Aorta (tissue), 5 donors: ENCODE measurements at places on chromosomes 16 and 17. TPM values are rescaled to one million over a fixed set of nuclear protein-coding genes. Genes with fewer than 3 reads are reported as not detected.

DNA sequence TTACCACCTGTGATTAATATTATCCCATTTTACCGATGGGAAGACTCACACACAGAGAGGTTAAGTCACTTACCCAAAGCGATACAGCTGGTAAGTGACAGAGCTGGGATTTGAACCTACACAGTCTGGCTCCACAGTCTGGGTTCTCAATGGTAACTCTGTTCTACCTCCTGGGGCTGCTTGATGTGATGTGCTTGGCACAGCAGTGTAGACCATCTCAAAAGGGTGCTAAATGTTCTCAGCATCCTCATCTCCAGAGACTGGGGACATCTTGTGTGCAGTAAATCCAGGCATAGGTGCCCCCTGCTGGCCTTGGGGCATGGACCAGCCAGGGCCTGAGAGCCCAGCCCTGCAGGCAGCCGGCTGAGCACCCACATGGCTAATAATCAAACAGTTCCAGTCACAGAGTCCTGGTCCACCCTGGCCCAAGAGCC, 15.4 kb upstream of the KATNB1 start:
- no peak for DNase-seq

- DNase-seq: no peak
Observed at GRCh38 chr17:55294042-55294751, 29.4 kb downstream of the HLF start.

- no peak for DNase-seq
Observed at GRCh38 chr16:85573045-85573695, 40.0 kb upstream of the GSE1 start.

- DNase-seq: no peak
Observed at GRCh38 chr17:80766290-80766855, 221.7 kb downstream of the RPTOR start.

Gene KCTD19
- not detected for polyA plus RNA-seq

DNA sequence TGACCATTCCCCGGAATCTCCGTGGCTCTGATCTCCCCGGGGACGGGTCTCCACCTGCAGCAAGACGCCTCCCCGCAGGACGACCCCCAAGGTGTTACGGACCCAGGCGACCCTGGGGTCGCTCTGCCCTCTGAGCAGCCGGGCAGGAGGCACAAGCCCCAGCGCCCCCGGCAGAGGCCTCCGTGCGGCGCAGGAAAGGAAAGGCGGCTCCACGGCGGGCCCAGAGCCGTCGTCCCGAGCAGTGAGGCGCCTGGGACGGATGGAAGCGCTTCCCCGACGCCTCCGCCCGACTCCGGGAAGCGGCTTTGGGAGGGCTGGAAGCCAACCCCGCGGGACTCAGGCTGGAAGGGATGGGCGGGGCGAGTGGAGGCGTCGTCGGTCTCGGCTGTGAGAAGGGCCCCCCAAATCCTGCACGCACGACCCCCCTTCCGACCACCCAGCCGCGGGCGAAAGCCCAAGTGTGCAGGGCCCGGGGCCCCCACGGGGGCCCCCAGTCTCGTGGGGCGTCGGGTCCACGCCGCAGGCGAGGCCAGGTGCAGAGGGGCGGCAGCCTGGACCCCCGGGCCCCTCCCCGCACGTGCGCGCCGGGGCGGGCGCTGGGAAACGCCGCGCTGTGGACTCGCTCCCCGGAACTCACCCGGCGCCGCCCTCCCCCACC, 32.7 kb upstream of the RPH3AL start:
- DNase-seq: peak; percentile 72

Gene TNS4
- polyA plus RNA-seq: not detected

DNA sequence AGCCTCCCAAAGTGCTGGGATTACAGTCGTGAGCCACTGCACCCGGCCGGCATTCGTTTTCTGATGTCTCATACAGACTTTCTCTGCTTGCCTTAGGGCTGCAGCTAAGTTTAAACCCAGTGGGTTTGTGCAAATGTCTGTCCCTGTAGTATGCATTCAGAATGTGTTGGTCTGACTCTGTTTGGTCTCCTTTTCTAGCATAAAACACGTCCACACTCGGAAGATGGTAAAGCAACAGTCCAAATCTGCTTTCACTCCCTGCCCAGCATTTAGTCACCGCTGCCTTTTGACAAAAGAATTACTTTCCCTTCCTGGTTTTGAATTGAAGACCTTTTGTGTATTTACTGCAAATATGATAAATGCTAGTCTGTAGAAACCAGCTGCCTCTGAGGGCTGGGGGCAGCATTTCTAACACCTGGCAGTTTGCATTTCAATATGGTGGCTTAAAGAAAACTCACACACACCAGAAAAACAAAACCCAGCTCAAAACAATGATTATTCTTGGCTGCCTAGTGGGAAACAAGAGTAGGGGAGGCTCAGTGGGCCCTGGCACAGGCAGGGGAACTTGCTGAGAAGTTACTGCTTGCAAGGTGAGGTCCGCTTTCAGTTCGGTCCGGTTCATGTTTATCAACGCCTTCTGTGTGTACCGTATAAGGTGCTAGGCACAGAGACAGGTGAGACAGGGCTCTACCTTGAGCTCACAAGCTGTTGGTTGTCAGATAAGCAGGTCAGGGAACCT, 56.9 kb downstream of the MSI2 start:
- DNase-seq: no peak

DNA sequence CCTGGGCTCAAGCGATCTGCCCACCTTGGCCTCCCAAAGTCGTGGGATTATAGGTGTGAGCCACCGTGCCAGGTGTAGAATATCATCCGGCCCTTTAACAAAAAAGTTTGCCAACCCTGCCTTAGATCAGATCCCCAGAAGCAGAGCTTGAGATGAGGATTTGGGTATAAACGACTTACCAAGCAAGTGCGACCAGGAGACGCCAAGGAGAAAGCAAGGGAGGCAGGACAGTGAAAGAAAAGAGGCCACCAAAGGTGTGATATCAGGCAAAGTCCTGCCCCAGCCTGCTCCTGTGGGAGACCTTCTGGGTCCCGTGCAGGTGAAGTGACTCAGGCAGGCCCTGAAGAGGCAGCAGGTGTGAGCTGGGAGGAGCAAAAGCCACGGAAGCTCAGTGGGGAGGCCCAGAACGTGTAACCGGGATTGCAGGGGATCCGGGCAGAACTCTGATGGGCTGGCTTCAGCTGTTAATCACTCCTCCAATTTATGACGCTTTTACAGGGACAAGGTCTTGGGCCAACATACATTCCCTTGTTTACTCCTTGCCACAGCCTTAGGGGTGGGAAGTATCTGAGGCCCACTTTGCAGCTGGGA, 14.1 kb upstream of the CALB2 start:
- no peak for DNase-seq

DNA sequence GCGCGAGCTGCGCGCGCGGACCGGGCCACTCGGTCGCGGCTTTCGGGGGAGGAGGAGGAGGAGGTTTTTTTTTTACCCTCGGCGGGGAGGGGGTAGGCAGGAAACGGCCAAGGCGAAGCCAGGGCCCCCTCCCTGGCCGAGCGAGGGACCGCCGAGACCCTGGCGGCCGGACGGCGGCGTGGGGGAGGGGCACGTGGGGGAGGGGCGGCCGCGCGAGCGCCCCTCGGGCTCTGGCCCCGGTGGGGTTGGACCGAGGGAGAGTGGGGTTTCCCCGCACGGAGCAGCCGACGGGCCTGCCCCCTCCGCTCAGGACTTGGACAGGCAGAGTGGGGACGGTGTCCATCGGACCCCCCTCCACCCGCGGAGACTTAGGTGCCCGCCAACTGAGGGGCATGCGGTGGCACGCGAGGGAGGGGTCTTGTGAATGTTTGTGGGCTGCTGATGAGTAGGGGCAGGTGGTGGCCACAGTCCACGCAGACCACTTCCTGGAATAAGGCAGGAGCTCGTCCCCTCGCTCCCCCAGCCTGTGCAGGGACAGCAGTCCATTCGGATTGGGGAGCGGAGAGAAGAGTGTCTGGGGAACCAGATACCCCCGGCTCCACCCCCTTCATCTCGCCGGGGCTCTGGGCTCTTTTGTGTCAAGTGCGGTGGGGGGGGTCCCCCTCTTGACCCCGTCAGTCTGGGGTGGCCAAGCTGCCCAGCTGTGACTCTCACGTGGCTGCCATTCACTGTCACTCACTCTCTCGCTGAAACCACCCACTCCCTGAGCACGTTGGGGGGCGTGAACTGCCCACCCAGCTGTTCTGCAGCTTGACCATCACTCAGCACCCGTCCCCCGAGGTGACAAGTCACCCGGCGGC, 3.0 kb upstream of the CHD3 start:
- peak; percentile 80 for DNase-seq
